Motor neuron (in vitro differentiated cells): ENCODE measurements at places on chromosomes 6 and 20. TPM values are rescaled to one million over a fixed set of nuclear protein-coding genes. Genes with fewer than 3 reads are reported as not detected.
A peak's percentile ranks its signal among the peaks of the same experiment; 100 is the strongest.

VIP gene
- not detected in 2 replicates for total RNA-seq

LPIN3 gene
- 1.5 and 1.7 TPM in 2 replicates for total RNA-seq

DNA sequence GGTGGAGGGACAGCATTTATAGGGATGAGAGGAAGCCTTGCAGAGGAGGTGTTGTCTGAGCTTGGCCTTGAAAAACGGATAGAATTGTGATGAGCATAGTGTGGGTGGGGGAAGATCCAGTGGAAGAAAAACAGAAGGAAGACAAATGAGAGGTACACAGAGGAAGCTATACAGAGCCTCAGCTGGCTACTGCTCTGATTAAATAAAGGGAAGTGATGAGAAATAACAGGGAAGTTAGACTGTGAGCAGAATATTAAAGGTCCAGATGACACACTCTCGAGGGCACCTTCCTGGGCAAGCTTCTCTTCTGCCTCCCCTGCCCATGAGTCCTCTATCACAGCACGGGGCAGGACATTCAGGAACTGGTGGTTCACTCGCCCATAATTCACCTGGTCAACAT is 182.3 kb downstream of the KIF16B start:
- no peak for ATAC-seq

- no peak for ATAC-seq
Observed at GRCh38 chr6:1487239-1487638, 97.9 kb downstream of the FOXF2 start.

- ATAC-seq: peak; percentile 39
Observed at GRCh38 chr6:112150363-112150762, 63.0 kb downstream of the FAM229B start.

DNA sequence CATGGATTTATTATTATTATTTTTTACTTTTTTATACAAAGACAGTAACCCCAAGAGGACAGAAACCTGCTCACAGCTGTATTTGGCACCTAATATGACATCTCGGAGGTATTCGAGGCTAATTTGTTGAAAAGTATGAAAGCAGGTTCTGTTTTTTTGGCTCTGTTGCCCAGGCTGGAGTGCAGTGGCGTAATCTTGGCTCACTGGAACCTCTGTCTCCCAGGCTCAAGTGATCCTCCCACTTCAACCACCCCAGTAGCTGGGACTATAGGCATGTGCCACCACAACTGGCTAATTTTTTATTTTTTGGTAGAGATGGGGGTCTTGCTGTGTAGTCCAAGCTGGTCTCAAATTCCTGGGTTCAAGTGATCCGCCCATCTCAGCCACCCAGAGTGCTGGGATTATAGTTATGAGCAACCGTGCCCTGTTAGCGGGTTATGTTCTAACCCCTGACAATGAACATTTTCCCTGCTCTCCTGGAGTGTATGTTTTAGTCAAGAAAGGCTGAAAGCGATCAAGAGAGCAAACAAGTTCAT is 53.7 kb upstream of the ZNF217 start:
- no peak for ATAC-seq

GRCh38 chr6:151240036-151240685 is 394 bp downstream of the AKAP12 start:
- ATAC-seq: peak; percentile 81
